Breast epithelium (tissue), 4 donors: ENCODE measurements at places on chromosomes 3 and 15.

DNA sequence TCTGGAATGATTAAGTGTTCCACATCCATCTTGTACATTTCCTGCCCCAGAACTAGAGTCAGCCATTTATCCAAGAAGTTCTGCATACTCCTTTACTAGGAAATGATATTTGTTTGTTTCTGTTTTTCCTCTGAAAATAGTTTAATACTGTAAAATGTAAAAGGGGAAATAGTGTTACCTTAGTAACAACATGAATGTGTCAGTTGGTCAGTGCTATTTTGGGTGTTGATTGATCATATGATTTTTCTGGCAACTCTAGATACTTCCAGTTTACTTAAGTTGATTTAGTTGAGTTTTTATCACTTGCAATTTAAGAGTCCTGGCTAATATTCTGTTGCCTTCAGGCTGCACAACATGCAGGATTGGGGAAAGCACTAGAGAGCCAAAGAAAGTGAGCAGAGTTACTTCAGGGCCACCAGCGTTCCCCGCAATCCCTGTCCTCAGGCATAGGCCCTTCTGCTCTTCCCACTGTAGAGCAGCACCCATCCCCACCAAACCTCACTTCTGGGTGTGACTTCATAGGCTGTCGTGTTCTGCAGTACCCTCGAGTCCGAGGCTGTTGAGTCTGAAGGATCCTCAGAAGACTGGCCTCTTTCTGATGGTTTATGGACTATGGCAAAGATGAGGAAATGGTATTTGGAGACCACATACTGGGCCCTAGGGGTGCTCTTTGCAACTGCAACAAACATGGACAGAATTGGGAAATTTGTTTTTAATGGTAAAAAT lies 69.0 kb downstream of the CHD2 start:
- H3K27ac ChIP-seq = no peak overlapping the region
- no peak for DNase-seq
- H3K4me3 ChIP-seq = no peak overlapping the region
- no peaks in the 10 kb centered on the region for H3K36me3 ChIP-seq
- no peaks in the 10 kb centered on the region for H3K27me3 ChIP-seq

- no peaks in the 10 kb centered on the region for H3K4me1 ChIP-seq
- no peak for DNase-seq
- H3K4me3 ChIP-seq = no peak overlapping the region
- H3K27me3 ChIP-seq = no peaks in the 10 kb centered on the region
Measured at GRCh38 chr3:67897351-67898336, 243.2 kb upstream of the SUCLG2 start.

DNA sequence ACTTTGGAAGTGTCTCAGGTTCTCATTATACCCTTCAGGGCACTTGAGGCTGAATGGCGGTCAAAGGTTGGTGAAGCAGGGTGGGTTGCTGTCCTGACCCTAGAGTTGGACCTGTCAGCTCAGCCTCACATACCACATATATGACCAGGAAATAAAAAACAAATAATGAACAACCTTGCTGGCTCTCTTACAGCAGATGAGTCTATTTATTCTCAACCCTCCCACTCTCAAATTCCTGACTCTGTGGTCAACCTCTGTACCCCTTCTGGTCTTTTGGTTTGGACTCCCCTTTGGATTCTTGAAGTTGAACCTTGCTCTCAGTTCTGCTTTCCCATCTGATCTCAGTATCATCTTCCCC lies 16.9 kb downstream of the PPP2R3A start:
- H3K4me1 ChIP-seq = no peaks in the 10 kb centered on the region
- no peaks in the 10 kb centered on the region for H3K36me3 ChIP-seq
- H3K27ac ChIP-seq = no peak overlapping the region
- H3K4me3 ChIP-seq = no peak overlapping the region

- no peak overlapping the region for H3K4me3 ChIP-seq
- peaks cover 9% of the 10 kb centered on the region for H3K4me1 ChIP-seq
- DNase-seq = no peak
- H3K27me3 ChIP-seq = no peaks in the 10 kb centered on the region
- H3K36me3 ChIP-seq = no peaks in the 10 kb centered on the region
Measured at GRCh38 chr3:128173200-128173599, 19.9 kb downstream of the EEFSEC start.

- H3K4me1 ChIP-seq = no peaks in the 10 kb centered on the region
- no peaks in the 10 kb centered on the region for H3K36me3 ChIP-seq
- no peaks in the 10 kb centered on the region for H3K27me3 ChIP-seq
- H3K27ac ChIP-seq = no peak overlapping the region
Measured at GRCh38 chr3:144235489-144235888, 263.9 kb downstream of the DIPK2A start.

- DNase-seq = no peak
- H3K27me3 ChIP-seq = no peaks in the 10 kb centered on the region
- H3K4me3 ChIP-seq = no peak overlapping the region
- H3K36me3 ChIP-seq = peaks cover 21% of the 10 kb centered on the region
- H3K4me1 ChIP-seq = no peaks in the 10 kb centered on the region
Measured at GRCh38 chr15:24976932-24977331, 22.1 kb downstream of the SNRPN start.

GRCh38 chr3:143261848-143262247 lies 142.3 kb downstream of the CHST2 start:
- H3K4me1 ChIP-seq = no peaks in the 10 kb centered on the region
- H3K27me3 ChIP-seq = no peaks in the 10 kb centered on the region
- DNase-seq = no peak
- H3K27ac ChIP-seq = no peak overlapping the region
- no peak overlapping the region for H3K4me3 ChIP-seq
- H3K36me3 ChIP-seq = no peaks in the 10 kb centered on the region
